Activated T-cell treated with anti-CD3 and anti-CD28 coated beads for 24 hours (primary cell): ENCODE measurements at places on chromosomes 4 and X.

DNA sequence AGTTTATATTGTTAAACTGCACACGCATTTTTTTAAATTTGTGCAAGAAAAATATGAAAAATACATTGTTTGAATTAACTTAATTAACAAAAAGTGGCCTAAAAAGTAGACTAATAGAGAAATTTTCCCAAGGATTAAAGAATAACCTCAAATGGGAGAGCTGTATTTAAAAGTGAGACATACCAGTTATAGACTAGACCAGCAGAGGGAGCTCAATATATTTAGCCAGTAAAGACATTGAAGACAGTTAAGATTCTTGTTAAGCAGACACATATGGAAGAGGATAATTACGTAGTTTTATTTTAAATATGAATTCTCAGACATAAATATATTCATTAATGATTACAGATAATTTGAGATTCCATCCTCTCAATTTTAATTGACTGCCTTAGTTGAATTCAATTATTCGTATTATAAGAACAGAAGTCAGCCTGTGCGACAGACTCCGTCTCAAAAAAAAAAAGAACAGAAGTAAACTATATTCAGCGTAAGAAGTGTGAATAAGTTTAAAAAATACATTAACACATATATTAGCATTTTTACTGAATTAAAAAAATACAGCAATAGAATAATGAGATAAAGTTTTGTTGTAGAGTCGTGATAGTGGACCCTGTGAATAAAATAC, 64.8 kb downstream of the GLRA3 start:
- DNase-seq = no peak

DNA sequence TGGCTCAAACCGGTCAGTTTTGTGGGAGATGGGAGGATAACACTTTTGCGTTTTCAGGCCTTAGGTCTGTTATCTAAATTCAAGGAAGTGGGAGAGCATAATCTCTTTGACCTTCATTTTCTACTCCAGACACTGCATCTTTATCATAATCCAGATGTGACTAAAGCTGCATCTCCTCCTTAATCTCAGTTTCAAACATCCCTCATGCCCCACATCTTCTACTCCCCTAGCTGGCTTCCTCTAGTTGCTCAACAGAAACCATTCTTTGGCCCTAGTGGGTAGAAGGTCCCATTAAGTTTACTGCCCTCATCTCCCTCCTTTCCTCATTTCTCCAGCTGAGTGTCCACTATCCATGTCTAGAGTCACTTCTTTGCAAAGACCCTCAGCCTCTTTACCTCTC, 18.8 kb upstream of the RASL11B start:
- DNase-seq = no peak

- no peak for DNase-seq
Observed at GRCh38 chrX:129092242-129092641, 431.0 kb downstream of the SMARCA1 start.

- DNase-seq = no peak
Observed at GRCh38 chr4:82437285-82438005, 7.1 kb downstream of the ENOPH1 start.

DNA sequence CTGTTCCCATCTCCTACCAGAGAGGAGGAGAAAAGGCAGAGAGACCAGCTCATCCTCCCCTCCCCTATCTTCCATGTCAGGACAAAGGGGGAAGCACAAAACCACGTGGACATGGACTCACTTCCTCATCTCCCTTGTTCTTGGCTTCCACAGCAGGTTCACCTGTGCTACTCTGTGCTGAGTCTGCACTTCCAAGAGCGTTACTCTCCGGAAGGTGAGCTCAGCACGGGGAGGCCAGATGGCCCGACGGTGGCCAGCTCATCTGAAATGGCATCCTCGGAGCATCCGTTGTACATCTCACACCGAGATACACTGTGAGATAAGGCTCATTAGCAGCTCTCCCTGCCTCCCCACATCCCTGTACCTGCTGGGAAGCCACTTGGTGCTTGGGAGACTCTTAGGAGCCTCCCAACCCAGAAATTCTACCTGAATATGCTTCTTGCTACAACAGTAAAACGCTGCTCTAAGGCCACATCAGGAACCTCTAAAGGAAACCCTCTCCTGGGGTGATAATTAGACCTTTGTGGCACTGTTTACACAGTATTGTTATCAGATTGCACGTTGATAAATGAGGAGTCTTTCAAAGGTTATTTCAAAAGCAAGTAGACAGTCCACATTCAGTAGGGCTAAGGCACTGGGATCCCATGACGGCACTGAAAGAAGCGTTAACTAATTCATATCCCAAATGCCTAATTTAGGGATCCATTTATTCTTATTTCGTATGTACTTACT, 19.4 kb downstream of the LGI2 start:
- DNase-seq = no peak

DNA sequence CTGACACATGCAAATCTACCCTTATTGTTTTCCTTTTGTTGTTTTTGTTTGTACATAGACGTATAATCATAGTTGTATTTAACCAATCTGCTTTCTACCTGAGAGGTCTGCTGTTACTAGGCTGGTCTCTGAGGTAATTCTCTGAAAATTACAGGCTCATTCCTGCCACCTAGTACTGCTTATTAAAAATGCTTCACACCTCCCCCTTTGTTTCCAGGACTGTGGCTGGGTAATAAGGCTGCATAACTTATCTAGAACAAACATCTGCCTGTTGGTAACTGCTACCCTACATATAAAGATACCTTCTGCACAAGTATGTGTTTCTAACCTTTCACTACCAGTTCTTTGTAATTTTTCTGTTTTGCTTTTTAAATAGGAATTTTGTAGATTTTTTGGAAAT, 34.2 kb downstream of the COX7B2 start:
- DNase-seq = no peak

GRCh38 chr4:42452823-42453222, 55.5 kb downstream of the SHISA3 start:
- DNase-seq = no peak

DNA sequence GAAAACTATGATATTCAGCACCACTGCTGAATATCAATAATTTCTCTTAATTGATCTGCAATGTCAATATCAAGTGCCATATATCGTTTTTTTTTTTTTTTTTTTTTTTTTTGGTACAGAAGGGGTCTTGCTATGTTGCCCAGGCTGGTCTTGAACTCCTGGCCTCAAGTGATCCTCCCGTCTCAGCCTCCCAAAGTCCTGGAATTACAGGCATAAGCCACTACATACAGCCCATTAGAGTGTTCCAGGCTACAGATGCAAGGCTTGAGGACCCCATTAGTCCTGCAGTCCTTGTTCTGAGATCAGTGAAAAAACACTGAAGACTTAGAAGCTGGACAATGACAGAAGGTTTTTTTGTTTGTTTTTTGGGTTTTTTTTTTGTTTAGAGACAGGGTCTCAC, 48.3 kb downstream of the PPP3CA start:
- no peak for DNase-seq

- DNase-seq = no peak
Observed at GRCh38 chr4:155541716-155542115, 124.9 kb upstream of the GUCY1A1 start.

- no peak for DNase-seq
Observed at GRCh38 chr4:185734214-185734613, 77.8 kb downstream of the SORBS2 start.

GRCh38 chrX:129013574-129013973, 509.7 kb downstream of the SMARCA1 start:
- no peak for DNase-seq
